ENCODE measurements at places on chromosomes 6 and 20. TPM values are rescaled to one million over a fixed set of nuclear protein-coding genes. Genes with fewer than 3 reads are reported as not detected.

GRCh38 chr6:130947464-130947863 lies 115.6 kb downstream of the EPB41L2 start:
- no peak overlapping the region for H3K27ac ChIP-seq
- H3K4me3 ChIP-seq, result no peak overlapping the region
- DNase-seq, result no peak

DNA sequence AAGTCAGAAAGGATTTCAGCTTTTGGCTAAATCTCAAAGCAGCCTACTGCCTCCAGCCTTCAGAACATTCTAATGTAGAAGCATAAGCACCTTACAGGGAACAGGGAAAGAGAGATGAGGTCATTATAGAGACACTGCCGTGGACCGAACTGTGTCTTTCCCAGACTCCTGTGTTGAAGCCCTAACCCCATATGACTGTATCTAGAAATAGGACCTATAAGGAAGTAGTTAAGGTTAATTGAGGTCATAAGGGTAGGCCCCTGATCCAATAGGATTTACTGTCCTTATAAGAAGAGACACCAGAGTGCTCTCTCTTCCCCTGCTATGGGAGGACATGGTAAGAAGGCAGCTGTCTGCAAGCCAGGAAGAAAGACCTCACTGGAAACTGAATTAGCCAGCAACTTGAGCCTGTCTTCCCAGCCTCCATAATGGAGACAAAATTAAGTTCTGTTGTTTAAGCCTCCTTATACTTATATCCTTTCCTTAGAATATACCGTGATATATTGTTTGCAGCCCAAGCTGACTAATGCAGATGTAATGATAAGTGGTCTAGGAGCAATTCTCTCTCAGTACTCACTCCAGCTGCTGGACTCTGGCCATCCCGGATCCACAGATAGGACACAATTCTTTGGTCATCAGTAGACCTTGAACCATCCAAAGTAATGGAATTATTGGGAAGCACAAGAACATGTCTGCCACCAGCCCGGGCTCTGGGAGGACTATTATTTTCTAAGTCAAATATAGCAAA lies 71.4 kb downstream of the ALDH5A1 start:
- no peak overlapping the region for H3K27ac ChIP-seq
- H3K4me1 ChIP-seq, result peaks cover 3% of the 10 kb centered on the region

DNA sequence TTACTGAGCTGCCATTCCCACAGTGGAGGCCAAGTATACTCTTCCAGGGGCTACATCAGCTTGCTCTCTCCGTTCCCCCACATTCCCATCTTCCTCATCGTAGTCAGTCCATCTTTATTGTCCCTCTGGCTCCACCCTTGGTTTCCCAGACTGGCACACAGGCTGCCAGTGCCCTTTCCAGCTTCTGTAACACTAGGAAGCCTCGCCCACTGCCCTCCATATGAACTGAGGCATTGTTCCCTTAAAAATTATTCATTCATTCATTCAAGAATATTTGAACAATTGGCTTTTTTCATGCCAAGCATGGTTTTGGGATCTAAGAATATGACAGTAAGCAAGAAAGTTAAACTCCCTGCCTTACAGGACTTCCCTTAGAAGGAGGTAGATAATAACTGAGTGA lies 14.3 kb downstream of the ROS1 start:
- H3K36me3 ChIP-seq, result no peaks in the 10 kb centered on the region
- DNase-seq, result no peak
- peaks cover 55% of the 10 kb centered on the region for H3K27me3 ChIP-seq
- H3K27ac ChIP-seq, result no peak overlapping the region
- H3K4me3 ChIP-seq, result no peak overlapping the region
- H3K4me1 ChIP-seq, result peaks cover 4% of the 10 kb centered on the region

The FOXA2 gene
- not detected for total RNA-seq

The ITCH gene
- total RNA-seq, result 53.4 TPM

The ATP6V1G2 gene
- total RNA-seq, result 2.0 TPM

The WASF1 gene
- 3.8 TPM for total RNA-seq
